ENCODE measurements at places on chromosomes 13 and 19.

DNA sequence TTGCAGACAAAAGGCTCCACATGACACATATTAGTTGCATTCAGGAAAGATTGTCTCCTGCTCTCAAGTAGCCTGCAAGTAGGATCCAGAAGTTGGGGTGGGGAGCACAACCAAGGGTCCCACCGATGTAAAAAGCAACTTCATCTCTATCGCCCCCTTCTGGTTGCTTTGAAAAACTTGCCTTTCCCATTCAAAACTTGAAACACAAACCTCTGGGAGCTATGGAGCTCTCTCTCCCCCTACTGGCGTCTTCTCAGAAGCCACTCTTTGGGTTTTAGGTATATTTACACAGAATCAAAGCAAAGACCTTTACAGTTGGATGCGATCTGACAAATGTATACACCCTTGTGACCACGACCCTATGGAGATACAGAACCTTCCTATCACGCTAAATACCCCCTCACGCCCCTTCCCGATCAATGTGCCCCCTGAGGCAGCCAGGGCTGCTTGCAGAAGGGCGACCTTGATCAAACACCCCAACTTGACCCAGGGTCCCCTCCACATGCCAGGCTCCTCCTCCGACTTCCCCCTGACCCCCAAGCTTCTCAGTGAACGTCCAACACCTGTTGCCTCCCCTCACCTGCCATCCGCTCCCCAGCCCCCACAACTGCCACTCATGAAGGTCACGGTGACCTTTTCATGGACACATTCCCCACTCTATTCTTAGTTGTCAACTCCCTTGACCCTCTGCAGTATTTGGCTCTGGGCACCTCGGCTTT lies 10.1 kb downstream of the NOSIP start:
- H3K36me3 ChIP-seq = peaks cover 16% of the 10 kb centered on the region
- H3K4me1 ChIP-seq = peaks cover 43% of the 10 kb centered on the region
- H3K4me3 ChIP-seq = no peak overlapping the region
- DNase-seq = peak; percentile 57
- no peak overlapping the region for H3K27ac ChIP-seq

- H3K27me3 ChIP-seq = no peaks in the 10 kb centered on the region
- H3K36me3 ChIP-seq = no peaks in the 10 kb centered on the region
- H3K27ac ChIP-seq = no peak overlapping the region
- no peak for DNase-seq
- no peaks in the 10 kb centered on the region for H3K4me1 ChIP-seq
Observed at GRCh38 chr13:90968166-90968904, 379.2 kb upstream of the MIR17HG start.

DNA sequence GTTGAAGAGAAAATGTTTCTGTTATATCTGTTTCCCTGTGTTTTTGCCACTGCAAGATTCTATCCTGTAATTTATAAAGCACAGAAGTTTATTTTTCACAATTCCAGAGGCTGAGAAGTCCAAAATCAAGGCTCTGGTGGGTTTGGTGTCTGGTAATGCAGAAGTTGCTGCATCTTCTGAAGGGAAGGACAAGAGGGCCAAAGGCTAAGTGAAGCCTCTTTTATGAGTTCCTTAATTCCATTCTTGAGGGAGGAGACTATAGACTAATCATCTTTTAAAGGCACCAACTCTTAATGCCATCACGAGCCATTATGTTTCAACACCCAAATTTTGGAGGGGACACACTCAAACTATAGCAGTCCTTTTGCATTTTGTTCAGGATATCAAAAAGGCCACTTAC lies 34.1 kb upstream of the WDFY2 start:
- H3K27me3 ChIP-seq = no peaks in the 10 kb centered on the region
- no peaks in the 10 kb centered on the region for H3K4me1 ChIP-seq
- no peak for DNase-seq
- H3K27ac ChIP-seq = no peak overlapping the region
- no peak overlapping the region for H3K4me3 ChIP-seq
- no peaks in the 10 kb centered on the region for H3K36me3 ChIP-seq

GRCh38 chr13:28140433-28141125 lies 2.2 kb downstream of the PAN3 start:
- no peaks in the 10 kb centered on the region for H3K36me3 ChIP-seq
- no peak overlapping the region for H3K27ac ChIP-seq
- H3K4me1 ChIP-seq = peaks cover 24% of the 10 kb centered on the region
- no peak for DNase-seq
- H3K27me3 ChIP-seq = no peaks in the 10 kb centered on the region
- H3K4me3 ChIP-seq = peak overlapping the region; percentile 97

DNA sequence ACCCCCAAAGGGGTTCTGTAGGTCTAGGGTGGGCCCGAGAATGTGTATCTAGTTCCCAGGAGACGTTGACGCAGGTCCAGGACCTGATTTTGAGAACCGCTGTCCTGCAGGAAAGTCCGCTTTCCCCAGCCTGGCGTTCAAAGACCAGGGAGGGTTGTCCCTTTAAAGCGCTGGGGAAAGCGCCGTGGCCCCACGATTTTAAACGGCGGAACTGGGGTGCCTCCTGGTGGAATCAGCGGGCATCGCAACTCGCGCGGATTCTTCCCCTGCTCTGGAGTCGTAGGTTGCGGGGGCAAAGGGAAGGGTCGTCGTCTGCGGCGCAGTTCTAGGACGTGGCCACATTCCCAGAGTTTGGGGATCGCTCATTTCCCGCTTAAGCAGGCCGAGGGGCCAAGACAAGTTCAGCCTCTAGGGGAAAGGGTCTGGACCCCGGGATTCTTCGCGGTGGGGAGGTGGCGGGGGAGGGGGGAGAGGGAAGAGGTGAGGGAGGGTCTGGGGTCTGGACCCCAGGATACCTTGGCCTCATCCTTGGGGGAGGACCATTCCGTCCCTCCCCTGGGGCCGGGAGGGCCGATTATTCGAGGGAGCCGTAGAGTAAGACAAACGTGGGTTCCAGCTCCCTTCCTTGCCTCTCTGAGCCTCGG lies 7.7 kb downstream of the PNMA8B start:
- no peak overlapping the region for H3K4me3 ChIP-seq
- no peak overlapping the region for H3K27ac ChIP-seq
- peaks cover 56% of the 10 kb centered on the region for H3K27me3 ChIP-seq
- H3K36me3 ChIP-seq = no peaks in the 10 kb centered on the region

DNA sequence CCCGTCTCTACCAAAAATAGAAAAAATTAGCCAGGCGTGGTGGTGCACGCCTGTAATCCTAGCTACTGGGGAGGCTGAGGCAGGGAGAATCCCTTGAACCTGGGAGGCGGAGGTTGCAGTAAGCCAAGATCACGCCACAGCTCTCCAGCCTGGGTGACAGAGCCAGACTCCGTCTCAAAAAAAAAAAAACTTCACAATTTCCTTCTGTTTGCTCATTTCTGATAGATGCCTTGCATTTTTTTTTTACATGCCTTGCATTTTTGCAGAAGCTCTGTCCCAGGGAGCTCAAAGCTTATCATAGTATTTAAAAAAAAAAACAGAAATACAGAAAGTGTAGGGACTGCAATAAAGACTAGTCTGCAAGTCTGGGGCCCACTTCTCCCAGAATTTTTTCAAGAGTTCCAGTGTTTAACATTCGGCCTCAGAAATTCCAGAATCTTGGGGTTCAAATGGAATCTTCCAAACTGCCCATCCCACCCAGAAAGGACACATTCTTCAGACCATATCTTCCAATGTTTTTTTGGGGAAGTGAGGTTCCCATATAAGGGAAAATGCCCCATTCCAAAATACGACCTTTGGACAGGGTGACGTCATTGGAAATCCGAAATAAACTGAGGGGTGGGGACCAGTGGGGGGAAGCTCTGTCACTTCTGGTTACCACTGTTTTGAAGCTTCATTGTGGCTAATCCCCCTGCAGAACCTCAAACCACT lies 17.2 kb upstream of the RAB8A start:
- no peaks in the 10 kb centered on the region for H3K27me3 ChIP-seq
- H3K27ac ChIP-seq = no peak overlapping the region
- H3K4me3 ChIP-seq = no peak overlapping the region
- no peak for DNase-seq
- H3K36me3 ChIP-seq = peaks cover 83% of the 10 kb centered on the region

- no peak for DNase-seq
- H3K4me3 ChIP-seq = no peak overlapping the region
- H3K27ac ChIP-seq = no peak overlapping the region
- H3K27me3 ChIP-seq = no peaks in the 10 kb centered on the region
- no peaks in the 10 kb centered on the region for H3K36me3 ChIP-seq
Observed at GRCh38 chr13:31588893-31589292, 150.4 kb upstream of the RXFP2 start.

- no peaks in the 10 kb centered on the region for H3K4me1 ChIP-seq
- no peak overlapping the region for H3K4me3 ChIP-seq
- no peaks in the 10 kb centered on the region for H3K27me3 ChIP-seq
- no peak for DNase-seq
- H3K36me3 ChIP-seq = peaks cover 75% of the 10 kb centered on the region
Observed at GRCh38 chr19:38714354-38714778, 29.9 kb downstream of the CAPN12 start.

DNA sequence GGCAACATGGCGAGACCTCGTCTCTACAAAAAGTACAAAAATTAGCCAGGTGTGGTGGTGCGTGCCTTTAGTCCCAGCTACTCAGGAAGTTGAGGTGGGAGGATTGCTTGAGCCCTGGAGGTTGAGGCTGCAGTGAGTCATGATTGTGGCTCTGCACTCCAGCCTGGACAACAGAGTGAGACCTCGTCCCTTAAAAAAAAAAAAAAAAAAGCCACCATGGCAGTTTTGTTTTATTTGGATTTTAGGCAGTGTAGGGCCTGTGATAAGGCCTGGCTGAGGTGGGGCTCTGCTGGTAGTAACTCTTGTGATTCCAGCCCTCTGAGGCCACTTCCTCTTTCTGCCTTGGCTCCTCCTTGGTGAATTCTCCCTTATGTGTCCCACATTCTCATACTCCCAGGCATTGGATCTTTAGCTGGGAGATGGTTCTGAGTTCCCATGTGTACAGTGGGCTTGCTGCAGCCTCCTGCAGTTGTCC lies 39.2 kb downstream of the GATAD2A start:
- peaks cover 28% of the 10 kb centered on the region for H3K4me1 ChIP-seq
- DNase-seq = no peak
- H3K36me3 ChIP-seq = no peaks in the 10 kb centered on the region

DNA sequence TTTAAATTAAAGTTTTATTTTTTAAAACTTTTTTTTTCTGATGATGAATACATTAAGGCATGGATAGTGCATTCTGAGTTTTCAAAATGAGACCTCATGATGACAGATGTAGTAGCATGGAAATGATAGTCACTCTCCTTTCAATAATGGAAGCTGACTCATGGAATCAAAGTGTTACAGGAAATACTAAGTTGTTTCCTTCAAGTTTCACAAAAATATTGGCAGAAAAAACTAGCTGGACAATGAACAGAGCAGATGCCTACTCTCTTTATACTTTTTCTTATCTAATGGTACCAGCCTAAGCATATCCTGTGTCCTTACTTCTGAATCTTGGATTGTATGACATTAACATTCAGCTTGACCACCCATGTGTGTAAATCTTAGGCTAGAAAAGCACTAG lies 1337.3 kb downstream of the PCDH9 start:
- H3K27ac ChIP-seq = no peak overlapping the region
- no peaks in the 10 kb centered on the region for H3K36me3 ChIP-seq
- H3K27me3 ChIP-seq = no peaks in the 10 kb centered on the region
- no peak for DNase-seq
- no peaks in the 10 kb centered on the region for H3K4me1 ChIP-seq
- H3K4me3 ChIP-seq = no peak overlapping the region

DNA sequence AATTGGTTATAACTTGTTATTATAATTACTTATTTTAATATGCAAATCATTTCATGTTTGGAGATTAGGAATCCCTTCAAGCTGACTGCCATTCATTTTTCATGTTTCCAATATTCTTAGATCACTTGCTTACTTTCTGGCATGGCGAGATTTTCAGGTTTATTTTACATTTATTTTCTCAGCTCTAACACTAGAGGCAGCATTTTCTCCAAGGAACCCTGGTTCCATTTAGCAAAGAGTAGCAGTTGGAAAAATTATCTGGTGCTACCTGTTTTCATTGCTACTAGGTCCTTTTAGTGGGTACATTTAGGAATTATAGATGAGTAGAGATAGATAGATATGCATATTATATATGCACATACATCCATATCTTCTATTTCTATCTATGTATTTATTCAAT lies 90.9 kb upstream of the TRPC4 start:
- H3K4me3 ChIP-seq = no peak overlapping the region
- H3K27ac ChIP-seq = no peak overlapping the region
- no peaks in the 10 kb centered on the region for H3K27me3 ChIP-seq

- no peaks in the 10 kb centered on the region for H3K36me3 ChIP-seq
- H3K27ac ChIP-seq = no peak overlapping the region
- DNase-seq = no peak
- no peaks in the 10 kb centered on the region for H3K4me1 ChIP-seq
- no peak overlapping the region for H3K4me3 ChIP-seq
Observed at GRCh38 chr13:71751073-71751472, 115.9 kb downstream of the DACH1 start.
